Smooth muscle cell of the brain vasculature (primary cell): ENCODE measurements at places on chromosomes 13 and 19.

- no peak for DNase-seq
Measured at GRCh38 chr13:93672996-93673395, 446.4 kb downstream of the GPC6 start.

DNA sequence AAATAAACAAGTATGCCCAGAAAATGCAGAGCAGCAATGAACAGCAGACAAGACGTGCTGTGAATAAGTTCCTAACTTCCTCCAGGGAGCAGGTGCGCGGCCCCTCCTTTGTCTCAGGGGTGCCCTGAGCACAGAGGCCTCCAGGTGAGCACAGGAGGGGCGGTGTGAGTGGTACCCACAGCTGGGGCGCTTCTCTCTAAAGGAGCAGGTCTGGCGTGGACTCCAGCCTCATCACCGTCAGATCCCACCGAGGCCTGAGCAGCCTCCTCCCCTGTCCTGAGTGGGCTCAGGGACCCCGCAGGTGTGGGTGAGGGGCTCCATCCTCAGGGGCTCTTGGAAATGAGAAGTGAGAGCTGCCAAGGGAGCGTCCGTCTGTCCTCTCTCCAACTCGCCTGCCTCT lies 3.2 kb downstream of the LILRA5 start:
- no peak for DNase-seq

DNA sequence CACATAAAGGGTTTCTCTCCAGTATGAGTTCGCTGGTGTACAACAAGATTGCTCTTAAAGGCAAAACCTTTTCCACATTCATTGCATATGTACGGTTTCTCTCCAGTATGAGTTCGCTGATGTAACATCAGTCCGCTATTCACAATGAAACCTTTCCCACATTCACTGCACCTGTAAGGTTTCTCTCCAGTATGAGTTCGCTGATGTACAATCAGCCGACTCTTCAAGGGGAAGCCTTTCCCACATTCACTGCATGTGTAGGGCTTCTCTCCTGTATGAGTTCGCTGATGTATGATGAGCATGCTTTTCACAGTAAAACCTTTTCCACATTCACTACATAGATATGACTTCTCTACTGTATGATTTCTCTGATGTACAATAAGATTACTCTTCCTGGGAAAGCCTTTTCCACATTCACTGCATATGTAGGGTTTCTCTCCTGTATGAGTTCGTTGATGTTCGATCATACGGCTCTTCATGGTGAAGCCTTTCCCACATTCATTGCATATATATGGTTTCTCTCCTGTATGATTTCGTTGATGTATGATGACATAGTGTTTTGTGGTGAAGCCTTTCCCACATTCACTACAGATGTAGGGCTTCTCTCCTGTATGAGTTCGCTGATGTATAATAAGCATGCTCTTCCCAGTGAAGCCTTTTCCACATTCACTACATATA lies 6.0 kb upstream of the ZNF614 start:
- DNase-seq: no peak

DNA sequence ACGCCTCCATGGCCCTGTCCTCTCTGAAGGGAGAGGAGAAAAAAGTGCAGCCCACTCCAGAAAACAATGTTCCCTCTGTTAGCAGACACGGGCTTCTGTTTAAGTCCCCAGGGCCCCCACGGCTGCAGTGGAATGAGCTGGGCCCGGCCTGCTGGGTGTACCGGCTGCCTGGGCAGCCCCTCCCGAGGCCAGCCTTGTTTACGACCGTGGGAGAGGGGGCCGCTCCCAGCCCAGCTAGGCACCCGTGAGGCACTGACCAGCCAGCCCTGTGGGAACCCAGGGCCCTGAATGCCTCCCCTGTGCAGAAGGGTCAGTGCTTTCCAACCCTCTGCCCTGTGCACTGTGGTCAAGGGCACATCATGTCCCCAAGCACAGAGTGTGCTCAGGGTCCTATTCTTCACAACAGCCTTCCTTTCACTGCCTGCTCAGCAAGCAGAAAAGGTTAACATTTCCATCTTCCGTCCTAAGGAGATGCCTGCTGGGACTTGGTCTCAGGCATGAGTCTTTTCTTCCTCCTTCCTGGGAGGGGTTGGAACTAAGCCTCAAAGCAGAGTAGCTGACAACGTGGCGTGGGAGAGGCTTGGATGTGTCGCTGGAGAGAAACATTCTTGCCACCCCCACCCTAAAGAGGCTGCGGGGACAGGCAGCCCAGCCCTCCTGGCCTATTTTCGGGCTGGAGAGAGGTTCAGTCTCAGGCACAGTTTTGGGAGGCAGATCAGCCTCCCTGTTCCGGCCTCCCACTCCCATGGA lies 90.1 kb downstream of the RGCC start:
- DNase-seq: peak; percentile 64

DNA sequence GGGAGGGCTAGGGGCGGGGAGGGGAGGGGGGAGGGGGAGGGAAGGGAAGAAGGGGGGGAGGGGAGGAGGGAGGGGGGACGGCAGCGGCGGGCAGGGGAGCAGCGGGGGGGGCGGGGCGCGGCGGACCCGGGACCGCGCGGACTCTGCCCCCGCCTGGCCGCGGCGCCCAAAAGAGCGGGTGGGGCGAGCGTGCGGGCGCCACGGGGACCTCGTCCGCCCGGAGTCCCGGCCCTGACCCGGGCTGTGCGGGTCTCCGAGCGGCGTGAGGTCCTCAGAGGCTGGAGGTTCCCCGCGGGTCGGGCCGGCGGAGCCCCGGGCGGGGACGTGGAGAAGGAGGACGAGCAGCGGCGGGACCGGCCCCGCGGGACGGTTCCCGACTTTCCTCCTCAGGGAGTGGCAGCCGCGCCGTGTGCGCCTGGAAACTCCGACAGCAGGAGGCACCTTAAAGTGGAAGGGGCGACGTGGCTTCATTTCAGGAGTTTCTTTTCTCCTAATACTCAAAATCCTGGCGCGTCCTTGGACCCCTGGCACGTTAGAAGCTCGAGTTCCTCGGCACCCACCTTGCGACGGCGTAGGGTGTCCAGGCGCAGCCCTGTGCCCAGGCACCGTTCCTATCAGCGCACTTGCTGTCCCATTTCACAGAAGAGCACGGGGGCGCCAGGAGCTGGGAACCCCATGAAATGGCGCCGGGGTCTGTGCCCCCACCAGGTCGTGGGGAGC lies 518 bp upstream of the PLPP2 start:
- DNase-seq: no peak

DNA sequence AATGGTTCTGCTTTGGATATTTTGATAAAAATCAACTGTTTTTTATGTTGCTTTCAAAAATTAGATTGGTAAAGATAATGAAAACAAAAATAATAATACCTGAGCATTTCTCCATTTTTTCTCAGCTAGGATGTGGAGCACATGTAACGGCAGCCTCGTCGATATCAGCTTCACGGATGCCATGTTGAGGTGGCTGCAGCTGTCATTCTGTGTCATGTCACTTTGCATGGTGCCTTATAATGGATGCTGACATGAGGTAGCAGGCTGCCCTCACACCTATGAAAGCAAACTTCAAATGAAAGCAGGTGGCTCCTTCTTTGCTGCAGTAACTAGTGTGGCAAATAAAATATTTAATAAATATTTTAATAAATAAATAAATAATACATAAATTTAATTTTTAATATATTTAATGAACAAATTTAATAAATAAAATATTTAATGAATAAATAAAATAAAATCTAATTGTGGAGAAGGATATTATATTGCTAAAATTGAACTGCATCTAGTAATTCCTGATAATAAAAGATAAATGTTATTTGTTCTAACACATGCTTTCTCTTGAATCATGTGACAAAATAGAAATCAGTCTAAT lies 955.7 kb upstream of the SLC10A2 start:
- DNase-seq: no peak

DNA sequence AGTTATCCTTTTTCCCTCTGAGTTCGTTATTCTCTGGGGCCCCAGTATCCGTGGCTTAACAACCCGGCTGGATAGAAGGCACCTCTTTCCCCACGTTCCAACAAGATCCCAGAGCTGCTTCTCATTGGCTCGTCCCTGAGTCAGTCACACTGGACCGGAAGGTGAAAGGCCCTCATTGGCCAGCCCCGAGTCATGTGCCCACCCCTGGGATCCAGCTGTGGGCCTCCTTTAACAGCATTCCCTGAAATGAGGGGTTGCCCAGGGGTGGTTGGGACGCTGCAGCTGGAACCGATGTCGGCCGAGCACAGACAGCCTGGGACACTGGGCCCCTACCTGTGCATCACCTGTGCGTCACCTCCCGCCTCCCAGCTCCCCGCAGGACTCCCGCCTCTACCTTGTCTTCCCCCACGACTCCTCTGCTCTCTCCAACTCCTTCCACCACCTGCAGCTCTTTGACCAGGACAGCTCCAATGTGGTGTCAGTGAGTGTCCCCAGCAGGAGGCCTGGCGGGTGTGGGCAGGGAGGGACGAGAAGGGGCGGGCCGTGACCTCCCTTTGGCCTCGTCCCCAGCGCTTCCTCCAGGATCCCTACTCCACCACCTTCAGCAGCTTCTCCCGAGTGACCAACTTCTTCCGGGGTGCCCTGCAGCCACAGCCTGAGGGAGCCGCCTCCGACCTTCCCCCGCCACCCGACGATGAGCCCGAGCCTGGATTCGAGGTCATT lies 4.3 kb downstream of the TBC1D17 start:
- no peak for DNase-seq

- no peak for DNase-seq
Measured at GRCh38 chr19:41860419-41861115, 512 bp downstream of the RPS19 start.

DNA sequence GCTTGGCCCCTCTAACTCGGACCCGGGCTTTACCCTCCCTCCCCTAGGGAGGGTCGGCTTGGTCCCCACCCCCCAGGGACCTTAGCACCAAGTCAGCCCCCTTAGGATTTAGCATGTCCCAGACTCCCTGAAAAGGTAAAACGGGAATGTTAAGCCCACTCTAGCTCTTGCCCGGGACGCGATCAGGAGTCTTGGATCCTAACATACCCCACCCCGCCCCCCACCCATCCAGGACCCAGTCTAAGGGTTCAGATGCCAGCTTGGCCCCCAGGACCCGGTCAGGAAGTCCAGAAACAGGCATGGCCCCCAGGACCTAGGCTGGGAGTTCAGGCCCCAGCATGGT lies 437 bp downstream of the EPOR start:
- no peak for DNase-seq

DNA sequence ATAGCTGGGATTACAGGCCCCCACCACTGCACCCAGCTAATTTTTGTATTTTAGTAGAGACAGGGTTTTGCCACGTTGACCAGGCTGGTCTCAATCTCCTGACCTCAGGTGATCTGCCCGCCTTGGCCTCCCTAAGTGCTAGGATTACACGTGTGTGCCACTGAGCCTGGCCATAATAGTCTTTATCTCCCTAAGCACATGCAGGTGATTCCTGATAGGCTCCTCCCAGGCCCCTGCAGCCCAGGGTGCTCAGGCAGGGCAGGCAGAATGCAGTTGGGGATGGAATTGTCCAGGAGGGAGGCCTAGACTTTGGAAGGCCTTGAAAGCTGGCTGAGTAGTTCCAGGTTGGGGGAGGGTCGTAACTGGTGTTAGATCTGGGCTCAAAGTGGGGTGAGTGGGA lies 8.5 kb downstream of the ZNF526 start:
- no peak for DNase-seq

- DNase-seq: no peak
Measured at GRCh38 chr13:21696865-21697448, 26.1 kb downstream of the FGF9 start.

DNA sequence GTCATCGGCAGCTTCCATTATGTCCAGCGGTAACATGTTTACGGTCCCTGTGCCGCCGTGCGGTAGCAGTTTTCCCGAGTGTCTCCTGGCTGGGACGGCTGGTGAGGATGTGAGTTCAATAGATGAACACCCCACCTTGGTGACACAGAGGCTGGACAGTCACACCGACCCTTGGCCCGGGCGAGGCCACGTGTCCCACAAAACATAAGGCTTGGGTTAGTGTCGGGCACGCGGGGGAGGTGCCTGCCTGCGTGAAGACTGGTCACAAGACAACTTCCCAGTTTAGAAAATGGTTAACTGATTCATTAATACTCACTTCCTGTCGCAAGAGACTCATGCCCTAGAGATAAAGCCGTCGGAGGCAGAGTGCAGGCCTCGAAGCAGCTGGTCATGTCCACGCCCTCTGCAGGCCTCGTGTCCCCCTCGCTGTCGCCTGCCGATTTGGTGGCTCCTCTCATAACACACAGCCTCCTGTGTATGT lies 17.2 kb downstream of the RASA3 start:
- DNase-seq: no peak

GRCh38 chr13:40464337-40465014 lies 202.0 kb downstream of the FOXO1 start:
- DNase-seq: no peak

- no peak for DNase-seq
Measured at GRCh38 chr13:113060557-113061270, 44.9 kb upstream of the F7 start.

DNA sequence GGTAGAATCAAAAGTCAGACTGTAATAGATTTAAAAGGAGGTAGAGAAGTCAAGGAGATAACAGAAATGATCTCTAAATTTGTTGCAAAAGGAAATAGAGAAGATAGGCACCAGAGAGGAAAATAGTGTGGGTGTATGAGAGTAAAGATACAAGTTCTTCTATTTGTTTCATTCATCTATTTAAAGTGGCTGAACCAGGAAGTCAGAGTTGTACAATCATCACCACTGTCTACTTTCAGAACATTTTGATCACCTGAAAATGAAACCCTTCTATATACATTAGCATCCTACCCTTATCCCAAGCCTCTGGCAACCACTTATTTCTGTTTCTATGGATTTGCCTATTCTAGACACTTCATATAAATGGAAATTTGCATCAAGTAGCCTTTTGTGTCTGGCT lies 36.7 kb downstream of the INTS6 start:
- DNase-seq: no peak

DNA sequence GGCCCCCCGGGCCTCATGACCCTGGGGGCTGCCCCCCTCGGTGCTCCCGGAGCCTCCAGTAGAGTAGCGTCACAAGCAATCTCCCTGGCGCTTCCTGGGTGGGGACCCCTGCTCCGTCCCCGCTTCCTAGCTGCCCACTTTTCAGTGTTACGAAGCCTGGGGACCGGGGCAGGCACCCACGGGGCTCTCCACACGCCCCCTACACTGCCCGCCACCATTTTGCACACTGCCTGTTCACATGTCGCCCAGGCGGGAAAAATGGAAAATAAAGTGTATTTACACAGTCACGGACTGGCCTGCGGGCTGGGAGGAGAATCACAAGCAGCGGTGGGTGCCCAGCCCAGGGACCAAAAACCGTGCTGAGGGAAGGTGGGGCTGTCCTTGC lies 9.5 kb downstream of the PRR36 start:
- no peak for DNase-seq
